RPMI7951 (cell line): ENCODE measurements at places on chromosomes 2 and 18. TPM values are rescaled to one million over a fixed set of nuclear protein-coding genes. Genes with fewer than 3 reads are reported as not detected.

SFTPB gene
- total RNA-seq: not detected in 2 replicates

- no peak for DNase-seq
Observed at GRCh38 chr2:201628545-201628944, 14.8 kb downstream of the TMEM237 start.

DNA sequence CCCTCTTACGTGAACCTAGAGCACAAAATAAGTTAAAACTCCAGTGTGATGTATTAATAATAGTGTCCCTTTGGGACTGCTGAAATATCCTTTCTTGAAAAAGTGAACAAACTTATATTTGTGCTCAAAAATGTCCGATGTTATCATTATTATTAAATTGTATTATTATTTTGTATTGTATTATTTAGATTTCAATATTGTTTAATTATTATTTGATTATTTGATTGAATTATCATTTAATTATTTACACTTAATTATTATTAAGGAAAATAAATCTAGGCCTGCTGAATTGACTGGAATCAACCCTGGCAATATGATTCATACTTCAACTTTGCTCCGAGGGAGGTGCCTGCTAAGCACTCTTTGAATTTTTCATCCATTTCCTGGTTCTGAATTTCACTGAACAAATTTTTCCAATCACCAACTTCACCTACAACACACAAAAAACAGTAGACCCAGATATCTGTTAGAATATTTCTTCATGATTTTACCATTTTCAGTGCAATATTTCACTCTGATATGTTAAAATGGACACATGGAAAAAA, 10.9 kb upstream of the EIF2AK2 start:
- no peak for DNase-seq

DNA sequence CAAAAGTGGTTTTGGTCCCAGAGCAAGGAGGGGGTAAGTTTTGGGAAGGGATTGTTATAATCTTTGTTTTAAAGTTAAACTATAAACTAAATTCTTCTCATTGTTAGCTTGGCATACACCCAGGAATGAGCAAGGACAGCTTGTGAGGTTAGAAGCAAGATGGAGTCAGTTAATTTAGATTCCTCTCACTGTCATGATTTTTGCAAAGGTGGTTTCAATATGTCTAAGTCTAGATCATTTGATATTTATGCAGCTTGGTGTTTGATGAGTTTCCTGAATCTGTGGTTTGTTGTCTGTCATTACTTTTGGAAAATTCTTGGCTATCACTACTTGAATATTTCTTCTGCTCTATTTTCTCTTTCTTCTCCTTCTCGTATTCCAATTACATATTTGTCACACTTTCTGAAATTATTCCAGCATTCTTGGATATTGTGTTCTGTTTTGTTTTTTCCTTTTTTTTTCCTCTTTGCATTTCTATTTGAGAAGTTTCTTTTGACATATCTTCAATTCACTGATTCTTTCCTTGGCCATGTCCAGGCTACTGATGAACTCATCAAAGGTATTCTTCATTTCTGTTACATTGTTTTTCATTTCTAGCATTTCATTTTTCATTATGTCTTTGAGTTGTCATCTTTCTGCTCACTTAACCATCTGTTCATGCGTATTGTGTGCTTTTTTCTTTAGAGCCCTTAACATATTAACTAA, 5.1 kb downstream of the SP140 start:
- DNase-seq: no peak

- peak; percentile 22 for DNase-seq
Observed at GRCh38 chr18:75309564-75309963, 99.0 kb downstream of the TSHZ1 start.
